Dermis blood vessel endothelial cell (primary cell): ENCODE measurements at places on chromosomes 12 and 14. TPM values are rescaled to one million over a fixed set of nuclear protein-coding genes. Genes with fewer than 3 reads are reported as not detected.

The PIANP gene
- total RNA-seq = not detected in 2 replicates

The CYP46A1 gene
- total RNA-seq = under 0.01 and 0.14 TPM in 2 replicates

The LIN7A gene
- 0.19 and 1.2 TPM in 2 replicates for total RNA-seq

The FAIM2 gene
- total RNA-seq = not detected in 2 replicates

The KRT71 gene
- total RNA-seq = not detected in 2 replicates

The LAG3 gene
- total RNA-seq = under 0.01 and 0.05 TPM in 2 replicates

The POTEM gene
- not detected in 2 replicates for total RNA-seq

The NKX2-1 gene
- total RNA-seq = not detected in 2 replicates

The FGF6 gene
- total RNA-seq = not detected in 2 replicates

The ACOT6 gene
- total RNA-seq = not detected in 2 replicates

The MDGA2 gene
- total RNA-seq = not detected in 2 replicates

The TAS2R9 gene
- not detected in 2 replicates for total RNA-seq

The STAC3 gene
- 0.65 TPM in 1 of 2 replicates, not detected in the other for total RNA-seq

The KRT82 gene
- total RNA-seq = not detected in 2 replicates

The SLCO1B1 gene
- not detected in 2 replicates for total RNA-seq

The DNAJC22 gene
- 0.85 and 1.1 TPM in 2 replicates for total RNA-seq

The FITM1 gene
- 0.42 and 0.51 TPM in 2 replicates for total RNA-seq

The OASL gene
- total RNA-seq = 0.34 and 0.74 TPM in 2 replicates

The IL31 gene
- not detected in 2 replicates for total RNA-seq

The ESR2 gene
- 0.34 and 0.56 TPM in 2 replicates for total RNA-seq

The CIDEB gene
- 4.6 and 7.5 TPM in 2 replicates for total RNA-seq

The IKBIP gene
- total RNA-seq = 44.4 and 51.6 TPM in 2 replicates
